Activated gamma-delta T cell (primary cell): ENCODE measurements at places on chromosomes 13 and 19.

DNA sequence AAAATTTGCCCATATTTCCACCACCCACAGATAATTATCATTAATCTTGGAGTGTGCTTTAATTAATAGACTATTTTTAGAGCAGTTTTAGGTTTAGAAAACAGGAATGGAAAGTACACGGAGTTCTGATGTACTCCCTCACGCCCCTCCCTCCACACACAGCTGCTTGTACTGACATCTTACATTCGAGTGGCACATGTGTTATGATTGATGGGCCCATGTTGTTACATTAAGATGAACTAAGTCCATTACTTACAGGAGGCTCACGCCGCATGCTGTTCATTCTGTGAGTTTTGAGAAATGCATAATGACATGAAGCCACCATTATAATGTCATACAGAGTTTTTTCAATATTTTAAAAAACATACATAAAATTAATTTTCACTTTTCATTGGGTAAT is 1.2 kb upstream of the SPATA13 start:
- DNase-seq = no peak

- no peak for DNase-seq
These were observed 46.3 kb downstream of the FREM2 start for GRCh38 chr13:38733146-38733545.

DNA sequence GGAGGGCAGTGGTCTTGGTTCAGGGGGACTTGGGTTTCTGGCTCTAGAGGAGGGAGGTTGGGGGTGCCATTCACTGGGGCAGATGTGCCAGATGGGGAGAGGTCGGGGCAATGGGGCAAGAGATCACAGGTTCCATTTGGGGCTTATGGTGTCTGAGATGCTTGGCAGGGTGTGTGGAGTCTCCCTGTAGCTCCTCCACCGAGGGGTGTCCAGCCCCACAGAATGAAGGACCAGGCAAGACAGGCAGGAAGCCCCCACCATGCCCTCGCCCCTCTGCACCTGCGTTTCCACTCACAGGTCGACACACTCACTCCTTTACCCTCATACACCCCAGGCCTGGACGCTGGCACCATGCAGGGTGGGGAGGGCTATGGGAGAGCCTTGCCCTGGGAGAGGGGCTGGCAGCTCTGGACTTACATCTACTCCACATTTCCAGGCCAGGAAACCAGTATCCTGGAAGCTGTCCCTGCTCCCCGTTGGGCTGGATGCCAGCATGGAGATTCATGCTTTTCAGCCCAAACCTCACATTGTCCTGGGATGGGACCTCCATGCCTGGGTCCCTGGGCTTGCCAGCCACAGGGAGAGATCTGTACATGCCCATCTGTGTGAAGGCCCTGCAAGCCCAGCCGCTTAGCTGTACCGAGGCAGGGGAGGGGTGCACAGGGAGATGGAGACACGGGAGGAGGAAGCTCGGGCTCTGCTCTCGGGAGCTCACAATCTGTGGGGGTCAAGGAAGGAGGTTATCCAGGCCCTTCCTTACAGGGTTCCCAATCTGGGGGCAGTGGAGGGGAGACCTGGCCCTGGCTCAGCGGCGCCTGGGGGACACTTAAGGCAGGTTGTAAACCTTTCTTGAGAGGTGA is 77.1 kb downstream of the CHST8 start:
- no peak for DNase-seq

- no peak for DNase-seq
These were observed 22.8 kb downstream of the WTIP start for GRCh38 chr19:34504273-34504808.
